Peyer's patch (tissue), 4 donors: ENCODE measurements at places on chromosomes 1 and 21. TPM values are rescaled to one million over a fixed set of nuclear protein-coding genes. Genes with fewer than 3 reads are reported as not detected.

DNA sequence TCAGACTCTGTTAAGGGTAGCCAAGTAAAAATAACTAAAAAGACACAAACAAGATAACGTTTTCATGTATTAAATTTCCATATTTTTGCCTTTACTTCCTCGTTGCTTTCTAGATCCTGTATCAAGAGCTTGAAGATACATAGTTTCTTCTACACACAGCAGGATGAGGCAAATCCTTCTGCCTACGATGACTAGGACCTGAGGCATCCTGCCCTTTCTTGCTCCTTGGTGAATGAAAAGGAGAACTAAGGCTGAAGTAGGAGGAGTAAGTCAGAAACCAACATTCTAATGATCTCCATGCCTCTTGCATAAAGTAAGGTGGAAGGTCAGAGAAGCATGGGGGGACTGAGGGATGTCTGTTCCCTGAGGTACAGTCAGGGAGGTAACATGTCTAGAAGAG, 102.6 kb downstream of the GPATCH2 start:
- DNase-seq = no peak

- DNase-seq = no peak
Observed at GRCh38 chr1:32863881-32864245, 6.8 kb downstream of the FNDC5 start.

DNA sequence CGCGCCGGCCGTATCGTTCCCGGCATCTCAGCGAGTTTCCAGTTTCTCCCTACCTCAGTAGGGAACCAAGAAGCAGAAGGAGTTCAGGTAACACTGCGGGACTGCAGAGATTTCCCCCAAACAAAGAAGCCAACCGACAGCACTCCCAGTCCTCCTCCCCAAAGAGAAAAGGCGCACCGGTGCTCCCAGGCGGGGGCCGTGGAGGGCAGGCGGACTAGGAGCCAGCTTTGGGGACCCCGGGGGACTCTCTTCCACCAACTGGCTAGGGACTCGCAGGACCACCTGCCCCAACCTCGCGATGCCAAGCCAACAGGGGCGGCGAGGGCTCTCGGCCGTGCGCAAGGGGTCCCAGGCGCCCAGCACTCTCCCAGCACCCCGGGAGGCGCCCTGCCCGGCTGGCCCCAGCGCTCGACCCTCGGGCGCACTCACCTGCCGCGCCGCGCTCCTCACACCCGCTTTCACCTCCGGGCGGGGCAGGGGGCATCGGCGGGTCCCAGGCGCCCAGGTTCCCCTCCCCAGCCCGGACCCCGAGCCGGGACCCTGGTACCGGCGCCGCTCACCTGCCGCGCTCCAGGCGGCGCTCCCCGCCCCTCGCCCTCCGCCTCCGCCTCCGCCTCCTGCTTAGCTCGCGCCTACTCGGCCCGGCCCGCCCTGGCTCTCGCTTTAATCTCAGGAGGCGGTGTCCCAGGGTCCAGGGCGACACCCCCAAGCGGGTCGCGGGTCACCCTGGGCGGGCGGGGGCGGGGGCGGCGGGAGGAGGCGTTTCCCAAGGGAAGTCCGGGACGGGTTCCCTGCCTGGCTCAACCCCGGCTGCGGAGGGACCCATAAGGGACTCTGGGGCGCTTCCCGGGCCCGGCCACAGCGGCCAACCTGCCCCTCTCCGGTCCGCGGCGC, at the start of gene TMPRSS2:
Gene TMPRSS2 (minus strand): TSS at position 638 of the 894 bp plus-strand sequence. CDS start 10,025 bp downstream, outside the sequence.
- DNase-seq = no peak

GRCh38 chr1:14781811-14782210, 183.3 kb downstream of the KAZN start:
- no peak for DNase-seq

DNA sequence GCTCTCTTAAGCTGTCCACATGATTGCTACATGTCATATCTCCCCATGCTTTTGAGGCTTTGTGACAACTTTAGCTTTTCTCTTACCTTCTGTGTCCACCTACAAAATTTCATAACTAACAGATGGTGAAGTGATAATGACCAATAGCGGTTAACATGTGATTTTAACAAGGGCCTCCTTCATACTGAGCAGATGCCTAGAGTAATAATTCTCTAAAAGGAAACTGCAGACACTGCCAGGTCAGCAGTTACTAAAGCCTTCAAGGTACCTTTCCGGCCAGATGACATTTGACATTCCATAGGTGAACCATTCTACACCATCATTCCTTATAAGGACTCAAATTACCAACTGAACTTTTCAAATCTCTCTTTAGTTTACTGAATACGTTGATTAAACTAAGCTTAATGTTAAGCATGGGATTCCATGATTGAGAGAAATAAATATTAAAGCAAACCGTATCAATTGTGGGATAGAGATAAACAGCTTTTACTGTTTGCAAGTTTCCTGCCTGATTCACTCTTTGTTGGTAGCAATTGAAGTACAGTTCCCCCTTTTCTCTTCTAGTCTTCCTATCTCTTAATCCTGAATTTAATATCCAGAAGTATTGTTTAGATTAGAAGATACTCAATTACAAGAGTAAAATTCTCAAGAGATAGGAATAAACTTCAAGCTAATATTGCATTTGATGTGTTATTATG, 205.1 kb downstream of the PLA2G4A start:
- DNase-seq = no peak

DNA sequence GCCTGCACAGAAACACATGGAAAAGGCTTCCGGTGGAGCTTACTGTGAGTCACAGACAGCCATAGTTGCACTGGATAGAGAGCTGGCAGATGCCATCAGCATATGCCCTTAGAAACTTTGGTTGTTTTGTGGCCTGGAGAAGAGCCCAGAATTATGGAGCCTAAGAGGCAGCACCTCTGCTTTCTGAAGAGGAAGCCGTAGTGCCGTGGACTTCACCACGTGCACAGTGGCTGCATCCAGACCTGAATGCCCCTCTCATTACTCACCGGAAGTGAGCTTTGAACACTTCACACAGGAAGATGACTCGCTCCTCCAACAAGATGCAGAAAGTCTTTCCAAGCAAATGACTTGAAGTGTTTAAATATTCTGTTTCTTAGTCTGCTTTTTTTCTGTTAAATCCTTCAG, 28.4 kb downstream of the JUN start:
- no peak for DNase-seq

DNA sequence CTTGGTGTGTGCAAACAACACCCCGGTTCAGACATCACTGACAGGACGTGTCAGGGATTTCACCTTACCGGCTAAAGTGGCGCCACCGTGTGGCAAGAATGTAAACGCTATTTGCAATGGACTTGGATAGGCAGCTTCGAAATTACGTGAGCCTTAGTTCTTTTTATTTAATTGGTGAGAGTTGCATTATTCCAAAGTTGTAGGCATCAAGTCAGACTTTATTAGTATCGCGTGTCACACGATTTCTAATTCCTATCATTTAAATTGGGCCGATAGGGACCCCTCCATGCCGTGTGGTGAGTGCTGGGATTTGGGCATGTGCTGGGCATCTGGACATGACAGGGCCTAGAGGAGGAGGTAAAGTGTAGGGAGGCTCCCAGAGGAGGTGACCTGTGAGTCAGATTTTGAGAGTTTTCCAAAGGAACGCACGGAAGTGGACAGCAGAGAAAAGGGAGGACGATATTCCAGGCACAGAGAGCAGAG, 14.5 kb upstream of the CPT2 start:
- DNase-seq = peak; percentile 81

GRCh38 chr21:39685991-39686390, 59.0 kb upstream of the IGSF5 start:
- no peak for DNase-seq

GRCh38 chr1:26302733-26303405, 3.6 kb downstream of the UBXN11 start:
- DNase-seq = no peak

DNA sequence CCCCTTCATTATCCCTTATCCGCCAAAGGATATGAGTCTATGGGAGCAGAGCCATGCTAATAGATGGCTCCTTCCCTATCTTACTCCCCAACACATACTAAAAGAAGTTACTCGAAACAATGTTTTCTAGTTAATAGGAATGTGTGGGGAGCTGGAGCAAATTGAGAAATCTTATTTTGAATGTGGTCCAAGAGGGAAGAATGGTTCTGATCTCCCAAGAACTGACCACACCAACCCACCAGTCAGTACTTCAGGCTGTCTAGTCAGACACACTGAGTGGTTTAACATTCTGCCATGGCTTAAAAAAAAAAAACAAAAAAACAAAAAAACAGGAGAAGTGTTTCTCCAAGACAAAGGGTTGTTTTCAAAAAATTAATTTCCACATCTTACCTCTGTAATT, 31.5 kb upstream of the DNASE2B start:
- DNase-seq = no peak

GRCh38 chr1:38454749-38455441, 404.7 kb downstream of the RRAGC start:
- no peak for DNase-seq

DNA sequence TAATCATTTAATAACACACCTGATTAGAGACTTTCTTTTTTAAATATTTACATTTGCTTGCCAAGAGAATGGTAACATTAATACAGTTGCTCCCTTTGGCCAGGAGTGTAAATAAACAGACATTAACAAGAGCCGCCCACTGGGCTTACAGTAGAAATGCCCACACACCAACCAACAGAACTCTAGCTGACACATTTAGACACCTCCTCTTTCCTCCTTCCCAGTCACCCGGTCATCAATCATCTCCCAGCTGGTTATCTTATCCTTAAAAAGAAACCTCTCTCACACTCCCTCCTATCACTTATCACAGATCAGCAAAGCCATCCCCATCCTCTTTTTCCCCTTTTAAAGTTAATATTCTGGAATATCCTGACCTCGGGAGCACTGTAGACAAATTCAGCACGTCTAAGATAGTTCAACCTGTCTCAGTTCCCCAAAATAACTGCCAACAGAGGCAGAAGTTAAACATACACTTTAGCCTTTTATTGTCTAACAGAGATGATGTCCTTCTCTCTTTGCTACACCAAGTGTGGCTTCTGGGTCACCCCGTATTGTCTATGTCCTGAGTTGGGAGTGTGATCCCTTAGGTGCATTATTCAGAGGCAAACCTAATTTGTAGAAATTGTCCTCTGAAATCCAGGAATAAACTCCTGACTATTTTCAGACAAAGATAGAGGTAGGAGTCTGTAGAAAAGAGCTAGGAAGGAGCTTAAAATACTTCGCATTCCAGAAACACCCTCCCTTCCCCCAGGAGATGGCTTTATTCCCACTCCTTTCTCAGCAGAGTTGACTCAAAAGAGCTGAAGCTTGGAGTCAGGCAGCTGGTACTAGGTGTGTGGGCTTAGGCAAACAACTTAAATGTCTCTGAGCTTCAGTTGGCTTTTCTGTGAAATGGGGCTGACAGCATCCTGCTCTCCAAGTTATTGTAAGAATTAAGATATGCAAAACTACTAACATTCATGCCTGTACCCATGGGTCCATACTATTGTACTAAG, 8.8 kb downstream of the MYCL start:
- no peak for DNase-seq

DNA sequence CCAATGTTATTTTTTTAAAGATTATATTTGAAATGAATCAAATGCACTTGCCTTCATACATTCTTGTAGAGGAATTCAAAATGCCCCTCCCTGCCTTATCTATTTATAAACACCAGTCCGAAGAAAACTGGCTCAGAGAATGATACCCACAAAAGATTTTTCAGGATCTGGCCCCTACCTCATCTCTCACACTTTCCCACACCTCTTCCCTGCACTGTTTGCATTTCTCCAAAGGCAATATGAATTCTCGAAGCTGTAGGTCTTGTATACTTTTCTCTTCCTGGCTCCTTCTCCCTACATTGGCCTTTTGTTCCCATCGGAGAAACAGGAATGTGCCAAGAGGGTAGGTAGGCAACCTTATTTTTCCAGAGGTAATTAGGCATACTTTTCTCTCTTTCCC, 12.0 kb upstream of the CCDC190 start:
- DNase-seq = no peak

- no peak for DNase-seq
Observed at GRCh38 chr1:209367061-209367772, 216.3 kb upstream of the CAMK1G start.

GRCh38 chr1:241086686-241087085, 270.3 kb downstream of the RGS7 start:
- no peak for DNase-seq

DNA sequence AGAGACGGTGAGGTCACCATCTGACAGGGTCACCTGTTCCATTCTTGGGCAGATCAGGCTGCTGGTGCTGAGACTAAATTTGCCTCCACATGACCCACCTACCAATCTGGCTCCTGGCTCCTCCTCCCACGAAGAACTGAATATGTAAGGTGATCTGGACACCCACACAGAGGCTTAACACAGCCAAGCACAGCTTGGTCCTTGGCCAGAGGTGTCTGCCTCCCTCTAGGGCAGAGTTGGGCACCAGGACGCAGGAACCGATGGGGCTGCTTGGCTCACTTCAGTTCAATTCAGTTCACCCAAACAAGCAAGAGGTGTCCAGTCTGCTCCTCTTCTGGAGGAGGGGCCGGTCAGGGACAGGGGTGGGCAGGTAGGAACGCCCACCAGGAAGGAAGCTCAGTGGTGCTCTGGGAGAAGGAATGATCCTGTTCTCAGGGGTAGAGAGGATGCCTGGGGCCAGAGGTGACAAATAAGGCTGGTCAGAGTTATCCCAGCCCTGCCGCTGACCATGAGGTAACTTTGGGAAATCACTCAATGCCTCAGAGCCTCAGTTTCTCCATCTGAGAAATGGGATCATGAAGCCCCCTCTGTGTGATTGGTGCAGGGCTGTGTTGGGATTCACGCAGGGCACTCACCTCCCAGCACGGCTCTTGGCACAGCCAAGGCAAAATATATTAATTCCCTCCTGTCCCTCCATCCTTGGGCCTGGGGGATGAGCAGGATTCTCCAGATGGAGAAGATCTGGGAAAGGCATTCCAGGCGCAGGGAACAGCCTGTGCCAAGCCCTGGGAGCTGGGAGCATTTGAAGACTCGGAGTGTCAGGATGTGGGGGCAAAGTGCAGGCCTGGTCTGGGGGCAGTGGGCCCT, 284.5 kb downstream of the PTPRU start:
- DNase-seq = peak; percentile 24

DNA sequence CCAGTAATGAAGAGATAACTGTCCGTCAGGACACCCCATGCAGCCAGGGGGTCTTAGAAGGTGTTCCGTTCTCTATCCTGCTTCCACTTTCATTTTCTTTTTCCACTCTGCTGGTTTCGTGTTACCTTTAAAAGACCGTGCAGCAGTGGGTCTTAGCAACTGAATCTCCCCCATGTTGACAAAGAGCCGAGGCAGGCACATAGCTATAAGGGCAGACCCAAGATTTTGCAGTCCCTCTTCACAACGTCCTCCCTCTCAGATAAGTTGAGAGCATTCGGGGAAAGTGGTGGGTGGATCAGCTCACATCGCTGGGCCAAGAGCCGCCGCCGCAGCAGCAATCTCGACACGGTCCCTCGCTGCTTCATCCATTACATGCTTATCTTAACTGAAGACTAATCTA, 355.5 kb downstream of the LMO4 start:
- no peak for DNase-seq

GRCh38 chr1:180571060-180571831, 12.5 kb downstream of the OVAAL start:
- no peak for DNase-seq

GRCh38 chr1:81254560-81254959, 546.2 kb upstream of the ADGRL2 start:
- DNase-seq = no peak

- no peak for DNase-seq
Observed at GRCh38 chr1:232600424-232601258, 29.3 kb downstream of the SIPA1L2 start.

The ESPN gene
- 312 TPM for total RNA-seq

The FCRL3 gene
- total RNA-seq = 1.7 TPM

The PRR9 gene
- not detected for total RNA-seq

The TRNP1 gene
- total RNA-seq = 12.2 TPM

The LRRC41 gene
- total RNA-seq = 72.3 TPM
